Kidney epithelial cell (primary cell): ENCODE measurements at places on chromosomes 11 and 22.

DNA sequence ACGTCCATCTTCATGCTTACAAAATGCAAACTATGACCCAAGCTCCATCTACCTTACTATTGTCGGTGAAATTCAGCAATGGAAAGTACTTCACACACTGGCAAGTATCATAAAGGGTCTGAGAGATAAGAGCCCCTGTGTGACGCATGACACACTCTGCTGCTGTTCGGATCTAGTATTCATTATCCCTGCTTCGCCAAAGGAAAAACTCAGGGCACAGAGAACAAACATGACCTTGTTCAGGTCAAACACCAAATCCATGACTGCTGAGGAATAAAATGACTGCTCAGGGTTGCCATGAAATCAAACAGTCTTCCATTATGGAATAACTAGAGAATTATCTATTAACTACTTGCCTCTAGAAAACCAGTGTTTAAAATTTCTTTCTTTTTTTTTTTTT, 73.0 kb downstream of the MICAL3 start:
- DNase-seq, result no peak

GRCh38 chr11:2368178-2368850, 8.8 kb upstream of the CD81 start:
- no peak for DNase-seq

- DNase-seq, result no peak
These were observed 2.9 kb upstream of the SLC6A5 start for GRCh38 chr11:20596205-20597153.

- no peak for DNase-seq
These were observed 88.6 kb downstream of the SNX19 start for GRCh38 chr11:130827451-130828377.

DNA sequence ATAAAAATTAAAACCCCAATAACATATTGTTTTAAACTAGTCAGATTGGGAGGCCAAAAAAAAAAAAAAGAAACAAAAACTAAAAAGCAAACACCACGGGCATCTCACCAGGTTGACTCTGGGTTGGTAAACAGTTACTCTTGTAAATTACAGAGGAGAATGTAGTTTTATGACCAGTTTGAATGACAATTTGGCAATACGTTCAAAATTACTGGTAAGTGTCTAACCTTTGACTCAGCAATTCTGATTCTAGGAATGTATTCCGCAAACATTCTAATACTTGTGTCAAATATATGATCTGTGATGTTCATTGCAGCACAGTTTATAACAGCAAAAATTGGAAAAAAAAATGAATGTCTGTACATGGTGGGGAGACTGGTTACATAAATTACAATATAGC, 1376.0 kb downstream of the TBC1D22A start:
- DNase-seq, result no peak

GRCh38 chr11:2153581-2154194, 7.3 kb downstream of the INS start:
- DNase-seq, result no peak

- peak; percentile 19 for DNase-seq
These were observed 36.5 kb downstream of the TSPAN18 start for GRCh38 chr11:44763121-44763820.

- no peak for DNase-seq
These were observed 739 bp downstream of the CELSR1 start for GRCh38 chr22:46536537-46537224.

DNA sequence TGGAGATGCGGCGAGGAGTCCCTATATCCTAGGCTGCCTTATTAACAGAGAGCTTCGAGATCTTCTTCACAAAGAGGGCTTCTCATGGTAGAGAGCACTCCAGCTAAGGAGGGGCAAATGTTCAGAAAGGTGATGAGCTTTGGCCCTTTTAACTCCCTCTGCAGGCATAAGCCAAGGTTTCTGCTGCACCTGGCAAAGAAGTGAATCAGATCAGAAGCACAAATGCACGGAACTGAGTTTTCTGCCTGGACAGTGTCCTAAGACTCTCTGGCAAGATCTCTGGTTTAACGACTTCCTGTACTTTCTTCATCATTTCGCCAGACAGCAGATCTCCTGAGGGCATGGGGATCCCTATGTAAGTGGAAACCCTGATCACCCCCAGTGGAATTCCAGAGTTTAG, 37.2 kb downstream of the POU2AF3 start:
- no peak for DNase-seq

GRCh38 chr22:38784035-38784434, 9.9 kb downstream of the DNAL4 start:
- DNase-seq, result no peak

GRCh38 chr11:11244470-11245080, 108.5 kb downstream of the CSNK2A3 start:
- DNase-seq, result no peak

DNA sequence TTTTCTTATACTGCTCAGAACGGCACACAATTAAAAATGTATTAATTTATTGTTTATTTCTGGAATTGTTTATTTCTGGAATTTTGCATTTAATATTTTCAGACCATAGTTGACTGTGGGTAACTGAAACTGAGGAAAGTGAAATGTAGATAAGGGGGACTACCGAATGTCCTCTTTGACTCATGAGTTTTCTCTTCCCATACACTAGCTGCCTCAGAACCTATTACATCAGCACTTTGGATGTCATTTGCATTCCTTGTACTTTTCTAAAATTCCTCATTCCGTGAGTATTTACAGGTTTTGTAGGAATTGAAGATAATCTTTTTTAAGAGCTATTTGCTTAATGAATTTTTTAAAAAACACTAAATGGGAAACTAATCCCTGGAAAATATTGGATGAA, 29.8 kb downstream of the ZC3H12C start:
- no peak for DNase-seq
